ENCODE measurements at places on chromosomes 6 and 20.

DNA sequence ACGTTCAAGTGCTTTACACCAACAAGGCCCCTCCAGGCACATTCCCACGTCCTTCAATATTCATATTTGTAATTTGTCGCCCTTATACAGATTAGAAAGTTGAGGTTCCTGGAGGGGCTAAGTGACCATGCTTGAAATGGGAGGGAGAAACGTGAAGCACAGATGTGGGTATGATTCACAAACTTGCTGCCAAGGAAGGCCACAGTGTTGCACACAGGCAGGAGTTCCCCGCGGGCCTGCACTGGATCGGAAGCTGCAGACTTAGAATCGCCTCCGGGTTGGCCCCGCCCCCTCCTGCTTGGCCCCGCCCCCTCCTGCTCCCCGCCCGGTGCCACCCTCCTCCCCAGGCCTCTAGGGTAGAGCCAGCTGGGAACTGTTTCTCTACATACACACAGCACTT is 58.2 kb upstream of the QKI start:
- no peak for DNase-seq

GRCh38 chr6:33905071-33905609 is 101.3 kb upstream of the MLN start:
- DNase-seq: peak; percentile 15

GRCh38 chr20:61755971-61756845 is 309.5 kb downstream of the TAF4 start:
- no peak for DNase-seq

- DNase-seq: no peak
These were observed 197.3 kb upstream of the PROKR2 start for GRCh38 chr20:5513975-5514516.

GRCh38 chr6:44457596-44457995 is 70.1 kb downstream of the CDC5L start:
- no peak for DNase-seq

- no peak for DNase-seq
These were observed 18.9 kb upstream of the TRAM2 start for GRCh38 chr6:52595796-52596130.

DNA sequence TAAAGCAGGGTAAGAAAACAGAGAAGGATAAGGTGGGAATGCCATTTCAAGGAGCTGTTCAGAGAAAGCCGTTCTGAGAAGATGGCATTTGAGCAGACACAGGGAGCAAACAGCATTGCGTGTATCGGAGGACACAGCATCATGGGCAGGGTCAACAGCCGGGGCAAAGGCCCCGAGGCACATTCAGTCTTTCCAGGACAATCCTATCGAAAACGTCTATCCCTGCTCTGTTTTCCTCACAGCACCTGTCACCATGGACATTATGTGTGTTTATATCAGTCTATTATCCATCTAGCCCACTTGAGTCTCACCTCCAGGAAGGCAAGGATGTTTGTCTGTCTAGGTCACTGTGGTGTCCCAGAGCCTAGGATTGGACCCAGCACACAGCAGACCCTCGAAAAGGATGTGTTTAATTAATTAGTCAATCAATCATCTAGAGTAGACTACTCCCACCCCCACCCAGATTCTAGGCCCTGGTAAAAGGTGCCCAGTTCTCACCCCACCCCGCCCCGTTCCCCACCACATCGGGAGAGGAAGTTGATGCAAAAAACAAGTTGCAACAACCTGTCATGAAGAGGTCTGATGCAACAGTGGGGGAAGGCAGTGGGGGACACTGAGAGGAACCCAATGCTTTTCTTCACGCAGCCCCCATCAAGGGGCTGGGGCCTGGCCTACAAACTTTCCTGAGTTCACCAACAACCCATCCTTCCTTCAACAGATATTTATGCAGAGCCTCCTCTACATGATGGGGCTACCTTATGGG is 66.6 kb downstream of the PREX1 start:
- DNase-seq: peak; percentile 34

DNA sequence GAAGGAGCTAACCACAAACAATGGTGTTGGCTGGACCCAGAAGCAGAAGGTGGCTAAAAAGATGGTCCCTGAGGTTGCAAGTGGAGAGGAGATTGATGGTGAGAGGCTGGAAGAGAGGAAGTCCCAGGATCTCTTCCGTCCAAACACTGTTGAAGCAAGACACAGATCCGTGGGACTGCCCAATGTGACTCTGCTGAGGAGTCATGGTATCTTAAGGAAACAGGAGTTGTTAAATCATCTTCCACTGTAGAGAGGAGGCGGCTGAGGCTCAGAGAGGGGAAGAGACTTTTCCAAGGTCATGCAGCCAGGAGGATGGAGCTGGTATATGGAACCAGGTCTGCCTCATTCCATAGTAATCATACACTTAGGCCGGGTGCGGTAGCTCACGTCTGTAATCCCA is 4.1 kb upstream of the ZNF335 start:
- DNase-seq: no peak

GRCh38 chr6:38552121-38552520 is 87.6 kb downstream of the BTBD9 start:
- no peak for DNase-seq

DNA sequence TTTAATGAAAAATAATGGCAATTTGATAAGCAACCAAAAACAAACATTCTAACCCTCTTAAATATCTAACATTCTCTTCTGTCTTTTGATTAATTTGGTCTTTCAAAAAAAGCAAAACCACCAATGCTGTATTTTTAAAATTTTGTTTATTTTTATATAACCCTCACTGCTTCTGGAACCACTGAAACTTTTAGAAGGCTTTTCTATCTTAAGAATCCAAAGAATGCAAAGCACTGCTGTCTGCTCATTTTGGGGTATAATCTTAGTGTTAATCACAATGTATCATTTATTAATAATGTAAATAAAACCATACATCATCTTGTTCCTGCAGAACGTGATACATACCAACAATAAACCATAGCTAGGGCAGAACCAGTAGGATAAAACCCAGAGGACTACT is 14.0 kb downstream of the STK38 start:
- no peak for DNase-seq

- no peak for DNase-seq
These were observed 750.4 kb downstream of the QKI start for GRCh38 chr6:164164876-164165275.

DNA sequence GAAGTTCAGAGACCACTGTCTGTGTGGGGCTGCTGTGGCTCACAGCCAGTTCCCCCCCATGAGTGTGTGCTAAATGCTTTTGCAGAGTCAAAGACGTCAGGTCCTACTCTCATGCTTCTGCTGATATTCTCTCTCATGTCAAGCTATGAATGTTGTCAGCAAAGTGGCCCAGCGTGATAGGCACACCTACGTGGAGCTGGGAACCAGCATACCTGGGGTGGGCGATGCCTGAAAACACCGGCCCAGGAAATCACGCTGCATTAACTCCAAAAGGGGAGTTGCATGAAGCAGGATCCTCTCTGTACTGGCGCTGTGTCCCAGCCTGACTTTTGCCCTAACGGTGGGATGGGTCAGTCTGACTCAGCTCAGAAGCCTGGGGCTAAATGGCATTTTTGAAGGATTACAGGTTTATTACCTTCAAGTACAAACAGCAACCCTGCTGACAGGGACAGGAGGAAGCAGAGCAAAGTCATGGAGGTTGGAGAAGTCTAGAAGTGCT is 9.0 kb upstream of the MRPS10 start:
- DNase-seq: no peak

DNA sequence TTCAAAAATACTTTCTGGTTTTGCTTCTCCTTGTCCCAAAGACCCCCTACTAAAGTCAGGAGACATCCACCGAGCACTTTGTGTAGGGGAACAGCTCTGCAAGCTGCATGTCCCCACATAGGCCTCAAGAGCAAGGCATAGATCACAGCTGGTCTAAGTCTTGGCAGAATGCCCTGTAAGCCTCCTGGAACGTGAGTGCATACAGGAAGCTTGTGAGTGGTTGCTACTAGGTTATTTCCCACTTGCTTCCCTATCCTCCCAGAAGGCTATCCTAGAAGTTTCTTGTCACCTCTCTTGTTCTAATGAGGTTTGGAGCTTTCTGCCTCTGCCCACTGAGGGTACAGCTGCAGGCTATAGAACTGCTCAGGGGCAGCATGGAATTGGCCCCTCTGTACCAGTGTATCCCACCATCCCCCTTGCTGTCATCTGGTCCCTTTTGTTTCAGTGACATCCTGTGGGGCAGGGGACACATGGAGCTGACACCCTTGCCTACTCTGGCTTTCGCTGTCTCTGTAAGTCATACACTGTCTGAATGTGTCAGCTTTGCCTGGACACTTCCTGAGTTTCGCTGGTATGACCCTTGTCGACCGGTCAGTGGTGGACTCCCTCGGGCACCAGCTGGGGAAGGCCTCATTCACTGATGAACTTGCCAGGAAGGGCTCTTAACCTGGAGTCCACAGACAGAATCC is 35.6 kb upstream of the KCNK16 start:
- DNase-seq: no peak

GRCh38 chr6:39063526-39063925 is 14.9 kb downstream of the GLP1R start:
- no peak for DNase-seq

DNA sequence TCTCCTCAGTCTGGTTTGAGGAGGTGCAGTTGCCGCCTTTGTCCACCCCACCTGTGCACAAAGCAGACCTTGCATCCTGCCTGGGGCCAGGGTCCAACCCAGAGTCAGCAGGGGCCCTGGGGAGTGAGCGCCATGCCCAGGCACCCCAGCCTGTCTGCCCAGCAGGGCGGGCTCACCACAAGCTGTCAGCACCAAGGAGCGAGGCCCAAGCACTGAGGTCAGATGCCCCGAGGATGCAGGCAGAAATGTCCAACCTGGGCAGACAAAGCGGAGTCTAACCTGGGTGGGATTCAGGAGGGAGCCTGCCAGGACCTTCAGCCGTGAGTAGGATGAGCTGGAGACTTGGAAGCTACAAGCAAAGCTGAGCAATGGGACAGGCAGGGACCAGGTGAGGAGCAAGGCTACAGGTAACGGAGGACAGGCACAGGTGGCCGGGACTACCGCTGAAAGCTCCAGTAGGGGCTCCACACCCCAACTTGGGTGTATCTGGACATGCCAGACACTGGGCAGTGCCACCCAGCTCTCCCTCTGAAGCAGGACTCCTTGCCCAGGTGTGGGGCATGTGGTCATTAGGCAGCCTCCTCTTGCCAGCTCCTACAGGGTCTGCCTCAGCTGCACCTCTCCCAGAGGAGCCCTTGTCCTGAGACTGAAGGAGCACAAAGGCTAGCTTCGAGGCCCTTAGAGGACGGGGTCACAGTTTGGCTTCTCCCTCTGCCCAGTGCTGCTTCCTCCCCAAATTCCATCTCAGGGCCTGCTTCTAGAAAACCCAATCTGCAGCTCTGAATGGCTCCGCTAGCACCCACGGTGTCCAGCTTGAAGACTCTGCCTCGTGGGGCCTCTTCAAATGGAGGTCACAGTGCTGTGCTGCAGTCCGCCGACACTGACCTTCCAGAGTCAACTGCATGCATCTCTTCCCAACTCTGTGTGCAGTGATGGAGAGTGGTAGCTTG is 210.6 kb upstream of the CDYL start:
- no peak for DNase-seq

GRCh38 chr6:4355241-4355640 is 219.9 kb upstream of the ECI2 start:
- no peak for DNase-seq

DNA sequence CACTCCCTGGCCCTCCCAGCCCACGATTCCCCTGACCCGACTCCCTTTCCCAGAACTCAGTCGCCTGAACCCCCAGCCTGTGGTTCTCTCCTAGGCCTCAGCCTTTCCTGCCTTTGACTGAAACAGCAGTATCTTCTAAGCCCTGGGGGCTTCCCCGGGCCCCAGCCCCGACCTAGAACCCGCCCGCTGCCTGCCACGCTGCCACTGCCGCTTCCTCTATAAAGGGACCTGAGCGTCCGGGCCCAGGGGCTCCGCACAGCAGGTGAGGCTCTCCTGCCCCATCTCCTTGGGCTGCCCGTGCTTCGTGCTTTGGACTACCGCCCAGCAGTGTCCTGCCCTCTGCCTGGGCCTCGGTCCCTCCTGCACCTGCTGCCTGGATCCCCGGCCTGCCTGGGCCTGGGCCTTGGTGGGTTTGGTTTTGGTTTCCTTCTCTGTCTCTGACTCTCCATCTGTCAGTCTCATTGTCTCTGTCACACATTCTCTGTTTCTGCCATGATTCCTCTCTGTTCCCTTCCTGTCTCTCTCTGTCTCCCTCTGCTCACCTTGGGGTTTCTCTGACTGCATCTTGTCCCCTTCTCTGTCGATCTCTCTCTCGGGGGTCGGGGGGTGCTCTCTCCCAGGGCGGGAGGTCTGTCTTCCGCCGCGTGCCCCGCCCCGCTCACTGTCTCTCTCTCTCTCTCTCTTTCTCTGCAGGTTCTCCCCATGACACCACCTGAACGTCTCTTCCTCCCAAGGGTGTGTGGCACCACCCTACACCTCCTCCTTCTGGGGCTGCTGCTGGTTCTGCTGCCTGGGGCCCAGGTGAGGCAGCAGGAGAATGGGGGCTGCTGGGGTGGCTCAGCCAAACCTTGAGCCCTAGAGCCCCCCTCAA is at the start of gene LTA:
LTA (plus strand) TSS at position 249 of the 871 bp plus-strand sequence; CDS start at position 703, 454 bp downstream.
- peak; percentile 89 for DNase-seq

- DNase-seq: no peak
These were observed 22.1 kb upstream of the KCNK5 start for GRCh38 chr6:39251406-39251805.

GRCh38 chr6:22413681-22414311 is 117.0 kb upstream of the PRL start:
- no peak for DNase-seq

GRCh38 chr6:118743746-118744145 is 92.4 kb upstream of the CEP85L start:
- no peak for DNase-seq

DNA sequence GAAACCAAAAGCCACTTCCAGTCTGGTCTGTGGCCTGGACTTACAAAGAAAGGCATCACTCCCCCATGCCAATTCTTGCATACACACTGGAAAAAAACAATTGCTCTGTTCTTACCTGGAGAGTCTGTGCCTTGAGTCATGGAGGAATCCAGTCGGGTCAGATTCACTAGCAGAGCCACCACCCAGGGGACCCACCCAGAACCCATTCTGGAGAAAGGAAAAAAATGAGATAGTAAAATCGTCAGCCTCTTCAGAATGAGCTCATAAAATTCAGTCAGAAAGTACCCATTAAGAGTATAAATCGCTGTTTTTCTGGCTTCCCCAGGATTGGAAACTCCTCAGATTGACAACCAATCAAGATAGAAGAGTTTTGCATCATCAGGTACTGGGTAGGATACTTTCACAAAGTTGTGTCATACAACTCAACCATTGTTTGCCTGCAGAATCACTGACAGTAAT is at the start of gene HLA-DOB:
HLA-DOB (minus strand) TSS at position 257 of the 459 bp plus-strand sequence; CDS start at position 206, 51 bp downstream.
- DNase-seq: no peak

All from stimulated activated CD4-positive, alpha-beta T cell treated with anti-CD3 and anti-CD28 coated beads, Interleukin-1b, Interleukin-23, amount 100 ng/mL, for 48 hours (primary cell).